ENCODE measurements at places on chromosomes 16 and 17.

DNA sequence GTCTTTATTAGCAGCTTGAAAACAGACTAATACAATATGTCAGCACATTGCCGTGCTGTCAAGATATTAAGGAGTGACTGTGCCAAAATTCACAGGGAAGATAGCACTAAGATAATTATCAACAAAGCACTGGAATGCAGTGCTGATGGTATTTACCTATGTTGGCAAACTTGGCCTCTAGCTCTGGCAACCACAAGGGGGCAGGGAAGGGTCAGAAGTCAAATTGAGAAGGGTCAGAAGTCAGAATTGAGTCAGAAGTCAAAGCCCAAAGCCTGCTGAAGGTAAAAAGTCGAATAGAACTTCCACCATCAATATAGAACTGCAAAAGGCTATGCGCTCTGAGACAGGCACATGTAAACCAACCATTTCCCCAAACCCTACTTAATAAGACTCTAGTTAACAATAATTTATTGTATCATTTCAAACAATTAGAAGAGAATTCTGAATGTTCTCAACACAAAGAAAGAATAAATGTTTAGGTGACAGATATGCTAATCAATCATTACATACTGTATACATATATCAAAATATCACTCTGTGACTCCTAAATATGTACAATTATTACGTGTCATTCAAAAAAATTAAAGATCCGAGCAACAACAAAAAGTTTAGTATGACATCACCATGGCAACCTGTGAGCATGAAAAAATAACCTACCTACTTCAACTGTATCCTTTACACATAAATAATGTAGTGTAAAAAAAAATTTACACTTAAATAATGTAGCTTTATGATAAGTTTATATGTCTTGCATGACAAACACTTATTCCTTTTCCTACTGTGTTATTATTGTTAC is 916.1 kb downstream of the KCNJ2 start:
- no peaks in the 10 kb centered on the region for H3K36me3 ChIP-seq
- DNase-seq: peak; percentile 46
- H3K4me1 ChIP-seq: no peaks in the 10 kb centered on the region

- no peak overlapping the region for H3K27ac ChIP-seq
- H3K4me1 ChIP-seq: no peaks in the 10 kb centered on the region
- no peaks in the 10 kb centered on the region for H3K27me3 ChIP-seq
- no peaks in the 10 kb centered on the region for H3K36me3 ChIP-seq
- no peak overlapping the region for H3K4me3 ChIP-seq
These were observed 256.4 kb downstream of the CDH13 start for GRCh38 chr16:82882982-82883835.

- no peaks in the 10 kb centered on the region for H3K36me3 ChIP-seq
- H3K4me1 ChIP-seq: no peaks in the 10 kb centered on the region
- no peak for DNase-seq
- no peak overlapping the region for H3K27ac ChIP-seq
- H3K27me3 ChIP-seq: no peaks in the 10 kb centered on the region
These were observed 169.7 kb downstream of the CDH11 start for GRCh38 chr16:64952177-64952576.

DNA sequence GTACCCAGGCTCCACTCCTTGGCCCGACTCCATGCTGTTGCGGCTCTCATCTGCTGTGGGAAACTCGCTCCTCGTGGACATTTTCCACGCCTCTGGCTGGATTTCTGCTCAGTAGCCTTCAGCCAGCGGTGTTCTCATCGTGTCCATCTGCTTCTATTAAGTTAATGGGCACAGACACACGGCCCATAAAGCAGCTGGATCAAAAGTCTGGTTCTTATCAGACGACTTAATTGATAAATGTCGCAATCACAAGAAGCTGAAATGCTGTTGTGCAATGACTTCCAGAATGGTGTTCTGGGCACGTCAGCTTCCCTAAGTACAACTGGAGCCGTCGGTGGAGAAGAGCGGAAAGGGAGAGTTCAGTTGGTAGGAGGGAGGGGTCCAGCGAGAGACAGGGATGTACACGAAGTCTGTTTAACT is 211.7 kb upstream of the CHMP6 start:
- H3K27me3 ChIP-seq: no peaks in the 10 kb centered on the region
- no peak overlapping the region for H3K27ac ChIP-seq
- H3K36me3 ChIP-seq: 0 out of 2 replicates have a peak, but pooled peaks cover 1% of the 10 kb centered on the region
- DNase-seq: no peak

DNA sequence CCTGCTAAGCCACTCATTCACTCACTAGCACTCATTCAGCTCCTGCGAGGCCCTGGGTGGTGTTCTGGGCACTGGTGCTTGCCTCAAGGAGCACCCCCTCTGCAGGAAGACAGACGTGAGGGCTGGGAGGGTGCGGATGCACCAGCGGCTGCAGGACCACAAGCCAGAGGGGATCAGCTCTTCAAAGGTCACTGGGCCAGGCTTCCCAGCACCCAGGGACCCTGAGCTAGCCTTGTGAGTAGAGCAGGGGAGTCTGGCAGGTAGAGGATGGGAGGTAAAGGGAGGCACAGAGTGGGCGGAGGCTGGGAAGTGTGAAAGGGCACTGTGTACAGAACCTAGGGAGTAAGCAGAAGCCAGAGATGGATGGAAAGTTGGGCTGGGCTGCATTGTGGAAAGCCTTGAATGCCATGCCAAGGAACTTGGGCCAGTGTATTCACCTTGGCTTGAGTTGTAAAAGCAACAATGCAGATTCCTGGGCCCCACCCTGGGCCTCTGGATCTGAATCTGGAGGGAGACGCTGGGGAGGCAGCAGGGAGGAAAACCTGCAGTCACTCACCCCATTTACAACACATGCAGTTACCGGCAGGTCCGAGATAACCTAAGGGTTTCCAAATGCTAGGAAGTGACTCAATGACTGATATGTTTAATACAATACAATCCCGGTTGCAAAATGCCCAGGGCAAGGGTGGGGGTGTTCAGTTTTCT is 1.7 kb downstream of the IL4R start:
- peak; percentile 21 for DNase-seq
- H3K27me3 ChIP-seq: no peaks in the 10 kb centered on the region

- H3K27ac ChIP-seq: no peak overlapping the region
- peak; percentile 62 for DNase-seq
- no peak overlapping the region for H3K4me3 ChIP-seq
- no peaks in the 10 kb centered on the region for H3K36me3 ChIP-seq
These were observed 8.9 kb downstream of the RHBDF2 start for GRCh38 chr17:76492123-76492988.

DNA sequence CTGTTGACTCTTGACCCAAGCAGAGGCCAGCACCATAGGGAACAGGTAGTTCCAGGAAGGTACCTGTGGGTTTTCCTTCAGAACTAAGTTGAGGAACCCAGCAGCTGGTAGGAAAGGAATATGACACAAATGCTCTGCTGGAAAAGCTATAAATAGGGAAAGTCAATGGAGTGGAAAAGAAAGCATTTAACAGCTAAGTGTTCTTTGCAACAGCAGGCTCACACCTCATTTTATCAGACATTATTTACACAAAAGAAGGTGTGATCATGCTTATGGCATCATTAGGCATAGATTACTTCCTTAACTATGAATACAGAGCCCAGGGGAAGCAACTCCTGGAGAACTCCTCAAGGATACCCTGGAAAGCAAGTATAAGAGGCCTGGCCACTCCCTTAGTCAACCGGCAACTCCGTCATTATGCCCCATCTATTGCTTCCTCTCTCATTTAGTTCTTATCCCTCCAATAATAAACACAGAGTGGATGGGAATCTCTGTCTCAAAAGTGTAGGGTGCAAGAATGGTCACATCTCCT is 128.1 kb downstream of the HS3ST2 start:
- no peak overlapping the region for H3K27ac ChIP-seq
- H3K4me1 ChIP-seq: no peaks in the 10 kb centered on the region
- H3K4me3 ChIP-seq: no peak overlapping the region

DNA sequence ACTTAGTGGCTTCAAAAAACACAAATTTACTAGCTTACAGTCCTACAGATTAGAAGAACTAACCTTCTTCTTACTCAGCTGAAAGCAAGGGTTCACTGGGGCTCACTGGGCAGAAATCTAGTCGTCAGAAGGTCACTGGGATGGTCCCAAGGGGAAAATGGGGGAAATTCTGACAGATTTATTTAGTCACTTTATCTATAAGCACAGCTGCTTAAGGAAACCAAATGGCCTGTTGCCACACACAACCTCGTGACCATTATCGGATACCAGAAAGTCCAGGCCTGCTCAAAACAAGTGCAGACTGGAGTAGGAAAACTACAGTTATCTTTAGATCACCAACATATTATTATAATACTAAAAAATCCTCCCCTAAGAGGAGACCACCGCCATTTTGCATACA is 374.6 kb upstream of the ASIC2 start:
- H3K36me3 ChIP-seq: no peaks in the 10 kb centered on the region
- H3K27me3 ChIP-seq: no peaks in the 10 kb centered on the region
- no peaks in the 10 kb centered on the region for H3K4me1 ChIP-seq
- no peak for DNase-seq
- H3K4me3 ChIP-seq: no peak overlapping the region
- H3K27ac ChIP-seq: no peak overlapping the region

GRCh38 chr16:22252317-22252716 is 44.9 kb upstream of the POLR3E start:
- H3K4me3 ChIP-seq: no peak overlapping the region
- no peaks in the 10 kb centered on the region for H3K4me1 ChIP-seq
- no peaks in the 10 kb centered on the region for H3K27me3 ChIP-seq
- DNase-seq: peak; percentile 8
- peaks cover 5% of the 10 kb centered on the region for H3K36me3 ChIP-seq
- no peak overlapping the region for H3K27ac ChIP-seq

GRCh38 chr16:11806721-11807120 is 9.7 kb upstream of the ZC3H7A start:
- H3K27ac ChIP-seq: no peak overlapping the region
- no peak overlapping the region for H3K4me3 ChIP-seq
- DNase-seq: no peak
- no peaks in the 10 kb centered on the region for H3K27me3 ChIP-seq

GRCh38 chr16:8178271-8178670 is 412.0 kb downstream of the TMEM114 start:
- no peak overlapping the region for H3K27ac ChIP-seq
- H3K4me1 ChIP-seq: peaks cover 4% of the 10 kb centered on the region
- H3K27me3 ChIP-seq: no peaks in the 10 kb centered on the region

GRCh38 chr16:52563767-52564611 is 17.0 kb upstream of the TOX3 start:
- 0 out of 2 replicates have a peak, but pooled peaks cover 1% of the 10 kb centered on the region for H3K36me3 ChIP-seq
- no peaks in the 10 kb centered on the region for H3K27me3 ChIP-seq
- peak overlapping the region; percentile 70 for H3K27ac ChIP-seq
- no peak for DNase-seq

- DNase-seq: peak; percentile 94
- no peak overlapping the region for H3K4me3 ChIP-seq
- H3K36me3 ChIP-seq: no peaks in the 10 kb centered on the region
- peaks cover 19% of the 10 kb centered on the region for H3K4me1 ChIP-seq
- H3K27ac ChIP-seq: peak overlapping the region; percentile 49
These were observed 32.7 kb upstream of the CDH1 start for GRCh38 chr16:68704232-68704867.

GRCh38 chr17:7479213-7480088 is at the start of gene ZBTB4:
Gene ZBTB4, minus strand, starts transcription at chr17:7479631. Its CDS starts 12,830 bp downstream, at chr17:7466801.
- peak; percentile 70 for DNase-seq
- peaks cover 23% of the 10 kb centered on the region for H3K4me1 ChIP-seq
- H3K27me3 ChIP-seq: no peaks in the 10 kb centered on the region
- peak within 1 kb of the TSS; percentile 69 for H3K4me3 ChIP-seq
- no peaks in the 10 kb centered on the region for H3K36me3 ChIP-seq
- peak within 1 kb of the TSS; percentile 96 for H3K27ac ChIP-seq

GRCh38 chr16:70735141-70735979 is 49.5 kb upstream of the MTSS2 start:
- H3K4me1 ChIP-seq: no peaks in the 10 kb centered on the region
- no peak for DNase-seq
- H3K27ac ChIP-seq: no peak overlapping the region
- no peak overlapping the region for H3K4me3 ChIP-seq

DNA sequence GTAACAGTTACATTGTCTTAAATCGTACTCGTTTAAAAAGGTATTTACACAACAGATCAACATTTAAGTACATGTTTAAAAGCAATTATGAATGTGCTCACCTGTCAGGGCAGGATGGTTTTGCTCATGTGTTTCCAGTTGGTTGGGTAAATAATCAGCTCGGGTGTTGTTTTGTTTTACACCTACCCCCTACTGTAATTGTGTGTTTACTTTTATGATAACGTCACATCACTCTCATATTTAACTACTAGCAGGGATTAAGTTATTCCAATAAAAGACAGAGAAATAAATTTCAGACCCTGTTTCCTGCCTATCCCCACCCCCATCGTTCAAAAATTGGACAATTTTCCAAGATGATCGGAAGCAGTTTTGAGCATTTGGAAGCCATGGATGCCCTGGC is 390.2 kb downstream of the SEC14L1 start:
- H3K27me3 ChIP-seq: no peaks in the 10 kb centered on the region
- no peak for DNase-seq
- H3K4me1 ChIP-seq: no peaks in the 10 kb centered on the region
- no peaks in the 10 kb centered on the region for H3K36me3 ChIP-seq
- no peak overlapping the region for H3K4me3 ChIP-seq
- H3K27ac ChIP-seq: no peak overlapping the region

DNA sequence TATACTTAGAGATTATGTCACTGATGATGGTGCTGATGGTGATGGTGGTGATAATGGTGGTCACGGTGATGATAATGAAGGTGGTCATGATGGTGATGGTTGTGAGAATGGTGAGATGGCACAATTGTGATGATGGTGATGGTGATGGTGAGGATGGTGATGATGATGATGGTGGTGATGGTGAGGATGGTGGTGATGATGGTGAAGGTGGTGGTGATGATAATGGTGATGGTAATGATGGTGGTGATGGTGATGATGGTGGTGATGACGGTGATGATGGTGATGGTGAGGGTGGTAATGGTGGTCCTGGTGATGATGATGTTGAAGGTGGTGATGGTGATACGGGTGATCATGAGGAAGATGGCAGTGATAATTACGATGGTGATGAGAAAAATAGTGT is 5.5 kb upstream of the CDT1 start:
- no peak for DNase-seq
- H3K4me1 ChIP-seq: peaks cover 8% of the 10 kb centered on the region
- H3K27ac ChIP-seq: no peak overlapping the region
- H3K27me3 ChIP-seq: no peaks in the 10 kb centered on the region
- H3K4me3 ChIP-seq: no peak overlapping the region

DNA sequence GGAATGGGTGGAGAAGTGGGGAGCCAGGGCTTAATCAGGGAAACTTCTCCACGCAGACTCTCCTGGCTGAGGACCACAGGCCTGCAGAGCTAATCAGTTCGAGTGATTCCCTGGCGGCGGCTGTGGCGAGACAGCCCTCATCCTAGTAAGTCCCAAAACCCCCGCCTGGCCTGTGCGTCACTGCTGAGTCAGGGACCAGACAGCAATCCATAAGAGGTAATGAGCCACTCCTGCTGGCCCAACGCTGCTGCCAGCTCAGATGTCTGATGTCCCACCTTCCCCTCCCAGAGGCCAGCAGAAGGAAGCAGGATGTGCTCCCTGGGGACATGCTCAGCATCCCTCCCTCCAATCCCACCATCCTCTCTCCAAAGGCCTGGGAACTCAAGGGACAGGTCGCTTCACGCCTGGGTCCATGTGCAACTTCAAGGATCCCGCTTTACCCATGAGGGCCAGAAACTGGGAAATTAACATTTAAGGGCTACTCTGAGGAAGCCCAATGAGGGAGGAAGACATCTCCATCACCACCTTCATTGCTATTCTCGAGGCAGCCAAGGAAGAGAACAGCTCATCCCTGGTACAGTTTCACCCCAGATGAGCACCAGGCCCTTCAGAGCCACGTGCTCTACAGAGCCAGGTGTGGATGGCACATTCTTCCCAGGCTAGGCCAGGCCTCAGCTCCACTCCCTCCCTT is 7.9 kb downstream of the ACLY start:
- DNase-seq: no peak
- H3K4me3 ChIP-seq: no peak overlapping the region
- no peaks in the 10 kb centered on the region for H3K27me3 ChIP-seq

Measured in Caco-2 (cell line).